ENCODE measurements at places on chromosomes 6 and 20.

GRCh38 chr20:61884571-61885389, 180.9 kb downstream of the TAF4 start:
- DNase-seq: no peak

- no peak for DNase-seq
These were observed 481.4 kb downstream of the MAFB start for GRCh38 chr20:40207655-40208054.

DNA sequence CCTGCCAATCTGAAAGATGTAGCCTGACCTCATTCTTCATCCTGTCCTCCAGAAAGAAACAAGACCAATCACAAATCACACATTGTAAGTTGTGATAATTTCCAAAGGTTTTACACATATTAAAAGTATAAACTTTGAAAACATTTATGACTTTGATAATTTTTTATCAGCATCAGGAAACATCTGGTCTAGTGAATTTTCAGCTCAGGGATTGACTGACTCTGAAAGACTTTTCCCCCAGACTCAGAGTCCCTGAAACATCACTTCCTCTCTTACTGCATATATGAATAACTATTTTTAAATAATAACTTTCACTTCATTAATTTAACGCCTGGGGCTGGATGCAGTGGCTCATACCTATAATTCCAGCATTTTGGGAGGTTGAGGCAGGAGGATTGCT, 48.5 kb upstream of the SSTR4 start:
- no peak for DNase-seq

GRCh38 chr6:81761197-81761596, 8.7 kb upstream of the TENT5A start:
- no peak for DNase-seq

GRCh38 chr6:159119791-159120190, 49.4 kb upstream of the FNDC1 start:
- no peak for DNase-seq

GRCh38 chr6:170130201-170130621, 160.7 kb downstream of the DLL1 start:
- DNase-seq: no peak

DNA sequence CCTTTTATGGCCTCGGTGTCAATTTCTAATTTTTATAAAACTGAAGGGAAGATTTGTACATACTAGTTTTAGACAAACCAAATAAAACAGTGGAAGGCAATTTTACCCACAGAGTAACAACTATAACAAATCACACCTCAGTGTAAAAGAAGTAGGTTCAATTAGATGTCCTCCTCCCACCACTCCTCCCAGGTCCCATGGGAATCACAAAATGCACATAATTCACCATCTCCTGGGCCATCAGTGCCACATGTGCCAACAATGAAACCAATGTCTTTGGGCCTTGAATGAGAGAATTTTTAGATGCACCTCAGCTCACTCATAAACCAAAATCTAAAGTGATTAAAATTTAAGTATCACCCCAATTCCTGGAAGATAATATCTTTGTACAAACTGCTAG, 267.8 kb downstream of the BTBD9 start:
- DNase-seq: no peak

DNA sequence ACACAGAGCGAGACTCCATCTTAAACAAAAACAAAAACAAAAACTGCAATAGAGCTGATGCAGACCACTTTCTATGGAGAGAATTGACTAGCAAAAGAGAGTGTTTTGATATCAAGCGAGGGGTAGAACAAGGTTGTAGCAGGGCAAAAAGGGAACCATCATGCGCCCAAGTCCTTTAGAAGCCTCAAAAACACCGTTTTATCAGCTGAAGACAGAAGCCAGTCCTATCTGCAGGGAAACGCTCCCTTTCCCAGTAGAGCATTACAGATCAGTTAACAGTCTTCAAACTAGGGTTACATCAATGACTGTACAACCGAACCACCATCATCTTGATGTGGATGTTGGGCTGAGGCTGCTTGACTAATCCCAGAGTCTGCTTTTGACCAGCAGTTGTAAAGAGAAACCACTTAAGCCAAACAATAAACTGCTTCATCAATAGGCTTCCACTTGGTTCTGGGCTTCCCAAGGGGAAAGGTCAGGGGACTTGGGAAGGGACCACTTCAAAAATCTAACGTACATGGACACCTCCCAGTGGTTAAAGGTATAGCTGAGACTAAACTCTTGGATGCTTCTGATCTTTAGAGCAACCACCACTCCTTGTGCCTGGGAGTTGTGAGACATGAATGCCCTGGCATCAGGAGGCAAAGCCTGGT, 59.6 kb upstream of the SPDEF start:
- no peak for DNase-seq

DNA sequence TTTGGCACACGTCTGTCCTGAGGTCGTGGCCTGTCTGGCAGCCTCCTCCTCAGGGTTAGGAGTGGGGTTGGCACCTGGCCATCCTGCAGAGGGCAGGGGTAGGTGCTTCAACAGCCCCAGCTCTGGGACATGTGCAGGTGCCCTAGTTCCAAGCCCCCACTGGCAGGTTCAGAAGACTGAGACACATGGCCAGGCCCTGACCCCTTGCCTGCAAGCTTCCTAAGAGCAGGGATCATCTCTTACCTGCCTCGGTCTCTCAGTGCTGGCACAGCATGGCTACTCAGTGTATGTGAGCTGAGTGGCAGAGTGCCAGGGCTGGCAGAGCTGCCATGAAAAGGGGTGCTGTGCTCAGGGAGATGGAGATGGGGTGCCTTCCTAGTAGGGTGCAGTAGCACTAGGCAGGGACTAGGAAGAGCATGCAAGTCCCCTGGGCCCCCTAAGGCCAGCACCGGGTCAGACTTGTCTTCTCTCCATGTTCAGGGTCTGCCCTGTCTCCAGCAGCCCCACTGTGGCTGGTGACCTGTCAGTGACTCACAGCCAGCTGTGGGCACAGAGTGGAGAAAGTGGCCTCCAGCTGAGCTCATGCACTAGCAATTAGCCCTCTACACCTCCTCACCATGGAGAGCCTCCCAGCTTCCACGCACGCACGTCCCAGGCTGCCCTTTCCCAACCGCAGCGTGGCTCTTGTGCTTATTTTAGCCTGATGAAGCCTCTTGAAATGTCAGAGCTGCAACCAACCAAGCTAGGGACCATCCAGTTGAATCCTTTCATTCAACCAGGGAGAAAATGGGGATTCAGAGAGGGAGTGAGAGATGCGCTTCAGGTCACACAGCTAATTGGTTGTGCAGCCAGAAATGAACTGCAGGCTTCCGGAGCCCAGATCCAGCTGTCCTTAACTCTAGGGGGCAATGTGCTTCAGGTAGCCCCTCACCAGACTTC, 116.6 kb downstream of the MRPL14 start:
- no peak for DNase-seq

DNA sequence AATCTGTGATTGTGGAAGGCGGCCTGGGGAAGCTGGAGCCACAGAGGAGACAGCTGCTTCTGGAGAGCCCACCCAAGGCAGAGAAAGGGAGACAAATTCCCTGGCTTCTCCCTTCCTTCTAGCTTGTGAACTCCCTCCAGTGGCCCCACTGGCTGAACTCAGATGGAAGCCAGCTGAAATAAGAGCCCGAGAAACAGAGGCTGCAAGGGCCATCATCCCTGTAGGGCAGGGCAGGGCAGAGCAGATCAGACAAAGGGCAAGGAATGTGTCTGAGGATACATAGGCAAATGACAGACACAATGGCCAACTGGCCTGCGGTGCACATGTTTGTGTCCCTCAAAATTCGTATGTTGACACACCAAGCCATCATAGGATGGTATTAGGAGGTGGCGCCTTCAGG, 25.3 kb downstream of the MDFI start:
- DNase-seq: no peak

DNA sequence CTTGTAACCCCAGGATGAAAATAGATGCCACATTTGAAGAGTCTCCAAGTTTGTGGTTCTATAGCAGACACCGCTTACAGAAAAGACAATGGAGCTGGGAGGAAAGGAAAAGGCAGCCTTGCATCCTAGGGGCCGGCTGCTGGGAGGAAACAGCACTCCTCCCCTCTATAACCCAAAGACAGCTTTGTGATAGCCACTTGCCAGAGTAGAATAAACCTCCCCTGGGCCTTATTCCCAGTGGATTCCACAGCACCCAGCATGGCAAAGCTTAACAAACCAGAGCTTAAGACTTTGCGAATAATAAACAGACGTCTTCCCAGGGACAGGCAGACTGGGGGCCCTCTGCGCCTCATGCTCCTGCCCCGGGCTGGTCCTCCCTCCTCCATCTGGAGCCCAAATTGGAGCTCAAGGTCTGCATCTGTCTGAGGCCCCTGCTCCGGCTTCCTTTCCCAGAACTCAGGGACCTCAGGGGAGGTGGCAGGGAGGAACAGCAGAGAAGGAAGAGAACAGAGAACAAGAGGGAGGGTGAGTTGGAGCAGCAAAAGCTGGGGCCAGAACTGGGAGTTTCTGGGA, 8.8 kb upstream of the TAF8 start:
- no peak for DNase-seq

- DNase-seq: no peak
These were observed 15.7 kb downstream of the DCBLD1 start for GRCh38 chr6:117498159-117498558.

DNA sequence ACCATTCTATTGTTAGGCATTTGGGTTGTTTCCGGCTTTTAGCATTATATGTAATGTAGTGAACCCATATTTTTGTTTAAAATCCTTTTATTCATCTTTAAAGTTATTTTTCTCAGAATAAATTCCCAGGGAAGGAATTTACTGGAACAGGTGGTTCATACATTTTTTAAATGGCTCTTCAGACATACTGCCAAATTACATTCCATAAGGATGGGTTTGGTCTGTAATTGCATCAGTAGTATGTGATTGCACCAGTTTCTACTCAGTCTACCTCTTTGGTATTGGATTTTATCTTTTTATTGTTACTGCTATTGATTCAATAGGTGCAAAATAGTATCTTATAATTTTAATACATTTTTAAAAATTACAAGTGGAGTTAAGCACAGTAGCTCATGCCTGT, 27.2 kb downstream of the BRPF3 start:
- no peak for DNase-seq

GRCh38 chr6:10320291-10320690, 94.6 kb downstream of the TFAP2A start:
- DNase-seq: no peak

GRCh38 chr6:146041282-146041681, 12.4 kb downstream of the GRM1 start:
- DNase-seq: no peak

- DNase-seq: no peak
These were observed 161.0 kb downstream of the KHDC1L start for GRCh38 chr6:73064266-73064665.

DNA sequence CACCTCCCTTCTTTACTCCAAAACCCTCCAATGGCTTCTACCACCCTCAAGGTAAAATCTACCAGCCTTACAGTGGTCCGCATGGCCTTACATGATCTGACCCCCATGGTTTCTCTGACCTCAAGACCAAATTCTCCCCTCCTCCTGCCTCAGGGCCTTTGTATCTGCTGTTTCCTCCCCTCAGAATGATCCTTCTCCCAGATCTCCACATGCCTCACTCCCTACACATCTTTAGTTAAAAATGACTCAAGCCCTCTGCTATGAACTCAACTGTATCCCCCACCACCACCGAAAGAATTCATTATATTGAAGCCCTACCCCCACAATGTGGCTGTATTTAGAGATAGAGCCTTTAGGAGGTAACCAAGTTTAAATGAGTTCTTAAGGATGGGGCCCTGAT, 4.1 kb downstream of the SLC23A2 start:
- no peak for DNase-seq

GRCh38 chr20:24718696-24719095, 230.4 kb upstream of the CST7 start:
- no peak for DNase-seq

DNA sequence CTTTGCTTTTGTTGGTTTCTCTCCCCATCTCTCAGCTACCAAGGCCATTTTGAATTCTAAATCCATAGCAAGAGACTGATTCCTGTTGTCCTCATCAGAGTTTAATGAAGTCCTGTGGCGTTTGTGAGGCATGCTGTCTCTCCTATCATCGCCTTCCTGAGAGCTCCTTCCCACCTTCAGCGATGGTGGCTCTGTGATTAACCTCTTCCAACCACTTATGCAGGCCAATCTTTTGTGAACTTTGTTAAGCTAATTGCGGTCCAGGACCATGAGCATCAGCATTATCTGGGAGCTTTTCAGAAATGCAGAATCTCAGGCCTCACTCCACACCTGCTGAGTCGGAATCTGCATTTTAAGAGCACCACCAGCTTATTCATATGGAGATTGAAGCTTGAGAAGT, 272.5 kb upstream of the CDYL start:
- DNase-seq: no peak

GRCh38 chr6:14729129-14729871, 516.6 kb upstream of the JARID2 start:
- DNase-seq: no peak

- DNase-seq: no peak
These were observed 9.6 kb downstream of the CHD6 start for GRCh38 chr20:41608606-41609005.

DNA sequence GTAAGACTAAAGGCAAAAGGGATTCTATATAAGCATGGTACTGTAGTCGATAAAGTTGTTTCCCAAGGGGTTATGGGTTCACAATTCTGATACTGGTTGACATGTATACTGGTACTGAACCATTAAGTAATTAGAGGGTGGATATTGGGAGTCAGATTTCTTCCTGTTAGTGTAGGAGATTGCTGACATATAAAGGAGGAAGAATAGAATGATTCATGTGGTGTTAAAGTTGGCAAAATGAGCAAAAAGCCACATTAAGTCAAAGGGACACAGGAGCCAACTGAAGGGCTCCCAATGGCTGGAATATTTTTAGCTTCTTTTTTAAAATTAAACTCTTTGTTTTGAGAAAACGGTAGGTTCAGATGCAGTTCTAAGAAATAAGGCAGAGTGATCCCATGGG, 161.8 kb upstream of the PRND start:
- no peak for DNase-seq

DNA sequence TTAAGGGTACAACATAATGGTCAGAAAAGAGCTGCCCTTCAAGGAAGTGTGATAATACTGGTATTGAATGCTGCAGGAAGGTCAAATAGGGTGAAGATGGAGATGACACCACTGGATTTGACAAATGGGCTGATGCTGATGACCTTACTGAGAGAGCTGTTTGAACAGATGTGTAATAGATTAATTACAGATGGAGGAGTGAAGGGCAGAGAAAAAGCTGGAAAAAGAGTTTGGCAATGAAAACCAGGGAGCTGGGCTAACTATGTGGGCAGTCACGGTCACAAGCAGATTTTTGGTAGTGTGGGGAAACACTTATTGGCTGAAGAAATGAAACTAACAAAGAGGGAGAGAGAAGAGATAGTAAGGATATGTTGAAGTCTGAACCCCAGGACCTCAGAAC, 83.6 kb upstream of the ENPP5 start:
- no peak for DNase-seq

GRCh38 chr20:20452254-20452676, 84.4 kb downstream of the INSM1 start:
- DNase-seq: peak; percentile 41

- no peak for DNase-seq
These were observed 544 bp upstream of the TP53INP2 start for GRCh38 chr20:34703424-34704176.

GRCh38 chr20:3383878-3384495, 23.5 kb downstream of the DNAAF9 start:
- DNase-seq: no peak

Data from effector CD4-positive, alpha-beta T cell (primary cell).